Left ventricle myocardium inferior (tissue), 1 donor: ENCODE measurements at places on chromosomes 13 and 19. TPM values are rescaled to one million over a fixed set of nuclear protein-coding genes. Genes with fewer than 3 reads are reported as not detected.

Gene SIGLECL1
- total RNA-seq, result not detected

DNA sequence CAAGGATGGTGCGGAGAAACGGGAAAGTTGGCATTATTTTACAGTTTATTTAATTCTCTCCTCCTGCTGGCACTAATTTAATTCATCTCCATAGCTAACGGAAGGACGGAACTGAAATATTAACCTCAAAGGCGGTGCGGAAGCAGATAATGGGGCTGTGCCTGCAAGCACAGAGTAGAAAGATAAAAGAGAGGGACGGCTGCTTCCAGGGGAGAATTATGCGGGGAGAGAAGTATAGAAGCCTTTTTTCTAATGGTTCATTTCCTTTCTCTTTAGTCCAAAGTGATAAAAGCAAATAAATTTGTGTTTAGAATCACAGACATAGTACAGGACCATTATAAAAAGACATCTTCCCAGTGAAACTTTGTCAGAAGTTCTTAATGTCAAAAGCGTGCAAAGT is 34.5 kb upstream of the UQCRFS1 start:
- no peak for DNase-seq

GRCh38 chr19:18439025-18439909 is 1.3 kb upstream of the ISYNA1 start:
- DNase-seq, result no peak

Gene C3
- 133 TPM for total RNA-seq

DNA sequence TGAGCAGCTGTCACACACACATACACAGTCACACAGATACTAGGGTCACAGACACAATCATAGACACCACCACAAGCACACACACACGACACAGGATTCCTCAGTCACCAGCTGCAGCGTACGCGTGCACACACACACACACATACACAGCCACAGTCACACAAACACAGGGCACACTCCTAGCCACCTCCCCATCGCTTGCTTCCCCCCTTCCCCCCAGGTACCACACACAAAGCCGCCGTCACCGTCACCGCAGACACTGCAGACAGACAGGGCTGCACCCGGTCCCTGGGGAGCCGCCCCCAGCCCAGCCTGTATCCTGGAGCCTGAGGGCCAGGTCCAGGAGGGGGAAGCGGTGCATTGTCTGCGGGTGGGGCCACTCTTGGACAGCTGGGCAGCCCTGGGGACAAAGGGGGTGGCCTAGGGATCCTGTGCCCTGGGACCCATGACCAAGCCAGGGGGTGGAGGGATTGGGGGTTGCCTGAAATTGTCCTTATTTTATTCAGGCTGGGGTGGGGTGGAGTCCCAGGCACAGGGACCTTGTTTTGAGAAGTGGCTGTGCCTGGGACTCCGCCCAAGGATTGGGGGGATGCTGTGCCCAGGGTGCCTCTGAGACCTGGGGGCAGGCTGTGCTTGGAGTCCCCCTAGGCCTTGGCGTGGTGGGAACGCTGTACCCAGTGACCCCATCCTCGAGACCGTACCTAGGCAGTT is 957 bp downstream of the NUMBL start:
- peak; percentile 46 for DNase-seq

Gene ZNF628
- 5.4 TPM for total RNA-seq

Gene HOMER3
- total RNA-seq, result 14.7 TPM

DNA sequence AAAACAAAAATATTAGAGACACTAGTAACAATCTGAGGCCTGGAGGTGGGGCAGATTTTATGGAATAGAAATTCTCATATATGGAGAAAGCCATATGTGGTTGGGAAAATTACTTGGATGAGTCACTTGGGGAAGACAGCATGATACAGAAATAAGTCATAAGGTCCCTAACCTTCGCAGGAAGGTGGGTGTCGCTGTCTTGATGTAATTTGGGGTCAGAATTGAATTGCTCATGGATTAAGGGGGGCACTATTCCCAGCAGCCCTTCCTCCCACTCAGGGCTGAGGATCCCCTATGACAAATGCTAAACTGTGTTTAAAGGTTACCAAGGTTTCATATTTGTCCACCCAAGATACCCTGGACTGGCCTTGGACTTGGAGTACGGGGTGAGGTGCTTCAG is 5.0 kb downstream of the RDH8 start:
- no peak for DNase-seq

DNA sequence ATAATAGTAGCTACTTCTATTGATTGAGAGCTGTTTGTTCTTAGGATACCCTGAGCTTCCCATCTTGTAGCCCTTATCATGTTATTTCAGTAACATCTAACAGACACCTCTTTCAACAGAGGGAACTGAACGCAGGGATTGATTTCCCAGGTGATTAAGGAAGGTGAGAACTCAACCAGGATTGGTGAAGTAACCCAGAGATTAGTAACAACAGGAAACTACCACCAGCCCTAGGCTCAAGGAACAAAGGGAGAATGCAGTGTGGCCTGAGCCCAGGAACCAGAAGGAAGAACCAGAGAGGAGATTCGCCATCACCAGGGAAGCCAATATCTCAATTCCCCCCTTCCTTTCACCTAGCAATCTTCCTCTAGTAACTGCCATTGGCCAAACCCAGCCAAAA is 8.5 kb downstream of the DHRS12 start:
- no peak for DNase-seq

- no peak for DNase-seq
Observed at GRCh38 chr19:33844478-33844877, 47.8 kb downstream of the KCTD15 start.

Gene CHMP2A
- total RNA-seq, result 124 TPM

GRCh38 chr13:23828086-23828485 is 61.1 kb downstream of the MIPEP start:
- DNase-seq, result no peak

- DNase-seq, result no peak
Observed at GRCh38 chr13:74168263-74168675, 34.1 kb upstream of the KLF12 start.

- DNase-seq, result no peak
Observed at GRCh38 chr13:44439452-44440024, 65.9 kb downstream of the SERP2 start.

Gene AKAP11
- total RNA-seq, result 22.7 TPM

- no peak for DNase-seq
Observed at GRCh38 chr13:23354520-23354919, 79.0 kb downstream of the SACS start.

DNA sequence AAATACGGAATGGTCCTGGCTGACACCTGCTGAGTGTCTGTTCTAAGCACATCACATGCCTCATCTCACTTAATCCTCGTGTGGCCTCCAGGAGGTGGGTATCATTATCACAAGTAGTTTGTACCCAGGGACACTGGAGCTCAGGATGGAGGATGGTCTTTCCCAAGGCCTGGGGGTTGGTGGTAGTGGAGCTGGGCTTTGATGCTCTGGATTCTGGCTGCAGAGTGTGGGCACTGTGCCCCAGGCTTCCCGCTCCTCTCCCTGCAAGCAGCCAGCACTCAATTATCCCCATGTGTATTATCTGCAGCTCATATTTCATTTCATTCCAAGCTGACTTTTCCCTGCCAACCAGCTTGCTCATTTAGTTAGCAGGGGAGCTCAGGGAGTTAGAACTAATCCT is 52.1 kb downstream of the SIAH3 start:
- DNase-seq, result peak; percentile 48

DNA sequence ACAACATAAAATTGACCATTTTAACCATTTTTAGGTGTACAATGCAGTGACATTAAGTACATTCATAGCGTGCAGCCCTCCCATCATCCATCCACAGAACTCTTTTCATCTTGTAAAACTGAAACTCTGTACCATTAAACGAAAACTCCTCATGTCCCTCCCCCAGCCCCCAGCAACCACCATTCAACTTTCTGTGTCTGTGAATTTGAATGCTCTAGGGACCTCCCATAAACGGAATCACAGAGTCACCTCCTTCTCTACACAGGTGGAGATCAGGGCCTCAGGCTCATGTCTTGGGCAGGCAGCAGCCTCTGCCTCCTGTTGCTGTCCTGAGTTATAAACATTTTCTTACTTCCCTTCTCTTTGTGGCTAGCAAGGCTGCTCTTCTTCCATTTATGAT is 7.3 kb upstream of the CCNE1 start:
- DNase-seq, result no peak

DNA sequence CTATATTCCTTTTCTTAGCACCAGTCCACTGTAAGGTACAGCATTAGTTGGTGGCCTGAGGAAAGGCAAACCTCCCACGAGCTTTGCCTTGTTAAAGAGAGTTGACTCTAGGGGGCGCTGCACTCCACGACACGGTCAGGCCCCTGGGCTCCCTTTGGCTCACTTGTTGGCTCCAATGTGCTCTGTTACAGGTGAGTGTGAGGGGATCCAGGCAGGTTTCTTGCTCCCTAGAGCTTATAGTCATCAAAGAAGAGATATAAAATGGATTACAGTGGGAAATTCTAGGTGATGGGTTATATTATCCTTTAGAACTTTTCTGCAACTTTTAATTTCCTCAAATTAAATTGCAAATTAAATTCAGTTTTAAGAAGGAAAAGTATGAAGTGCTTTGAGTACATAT is 3.7 kb downstream of the WDR87 start:
- DNase-seq, result peak; percentile 66

DNA sequence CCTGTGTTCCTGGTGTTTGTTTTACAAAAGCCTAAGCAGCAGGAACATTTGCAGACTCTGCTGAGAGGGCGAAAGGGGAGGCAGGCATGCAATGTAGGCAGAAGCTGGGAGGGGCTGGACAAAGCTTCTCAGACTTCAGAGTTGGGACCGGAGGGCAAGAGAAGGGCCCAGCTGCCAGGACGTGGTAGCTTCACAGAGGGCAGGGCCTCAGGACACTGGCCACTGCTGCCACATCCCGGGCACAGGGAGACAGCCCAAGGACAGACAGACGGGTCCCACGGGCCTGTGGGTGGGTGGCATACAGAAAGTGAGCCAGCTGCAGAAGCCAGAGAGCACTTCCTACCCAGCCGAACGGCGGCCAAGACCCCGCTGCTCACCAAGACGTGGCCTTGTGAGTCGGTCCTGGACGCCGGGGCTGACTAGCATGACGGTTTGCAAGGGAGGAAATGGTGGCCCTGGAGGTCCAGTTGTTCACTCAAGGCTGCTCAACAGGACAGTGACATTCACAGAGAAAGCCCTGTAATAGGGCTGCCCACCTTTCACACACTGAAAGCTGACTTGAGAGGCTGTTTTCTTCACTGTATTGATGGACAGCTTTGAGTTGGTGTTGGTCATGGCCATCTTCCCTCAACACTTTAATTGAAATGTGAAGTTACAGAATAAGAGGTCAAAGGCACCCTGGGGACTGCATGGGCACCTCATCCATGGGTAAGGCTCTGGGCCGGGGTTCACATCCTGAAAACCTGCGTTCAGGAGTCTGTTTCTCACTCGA is 23.7 kb upstream of the TFDP1 start:
- no peak for DNase-seq

DNA sequence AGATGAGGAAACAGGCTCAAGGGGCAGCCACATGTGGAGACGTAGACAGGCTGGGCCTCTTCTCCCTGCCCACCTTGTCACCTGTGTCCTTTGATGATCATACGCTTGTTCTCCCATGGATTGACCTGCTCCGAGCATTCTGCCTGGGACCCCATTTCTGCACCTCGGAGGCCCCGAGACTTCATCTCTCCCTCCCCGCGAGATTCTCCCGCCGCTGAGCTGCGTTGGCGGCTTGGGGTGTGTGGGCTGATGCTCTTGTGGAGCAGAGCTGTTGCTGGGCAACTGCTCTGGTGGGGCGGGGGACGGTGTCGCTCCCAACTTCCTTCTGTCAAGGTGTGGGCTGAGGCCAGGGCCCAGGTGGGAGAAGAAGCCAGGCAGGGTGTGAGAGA is 22.1 kb downstream of the MAST3 start:
- no peak for DNase-seq

Gene EFNA2
- total RNA-seq, result not detected

Gene CDC16
- total RNA-seq, result 34.5 TPM

Gene CYP2A7
- total RNA-seq, result not detected

Gene PTH2
- total RNA-seq, result not detected

GRCh38 chr13:53174545-53174944 is 145.9 kb downstream of the OLFM4 start:
- DNase-seq, result no peak

GRCh38 chr13:48908381-48909055 is 67.2 kb upstream of the FNDC3A start:
- no peak for DNase-seq

Gene RFPL4A
- total RNA-seq, result not detected

Gene SCAF1
- 38.8 TPM for total RNA-seq

GRCh38 chr13:111637365-111637764 is 316.9 kb downstream of the TEX29 start:
- no peak for DNase-seq

DNA sequence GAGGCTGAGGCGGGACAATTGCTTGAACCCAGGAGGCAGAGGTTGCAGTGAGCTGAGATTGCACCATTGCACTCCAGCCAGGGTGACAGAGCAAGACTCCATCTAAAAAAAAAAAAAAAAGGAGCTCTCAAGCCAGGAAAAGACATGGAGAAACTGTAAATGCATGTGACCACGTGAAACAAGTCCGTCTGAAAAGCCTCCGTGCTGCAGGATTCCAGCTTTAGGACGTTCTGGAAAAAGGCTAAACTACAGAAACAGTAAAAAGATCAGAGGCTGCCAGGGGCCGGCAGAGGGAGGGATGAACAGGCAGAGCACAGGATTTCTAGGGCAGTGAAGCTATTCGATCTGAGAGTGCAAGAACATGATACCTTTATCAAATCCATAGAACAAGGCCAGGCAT is 40.7 kb upstream of the NDUFS7 start:
- no peak for DNase-seq

- no peak for DNase-seq
Observed at GRCh38 chr19:41821003-41821735, 23.3 kb downstream of the LYPD4 start.

Gene ZNF560
- total RNA-seq, result 0.16 TPM

- DNase-seq, result no peak
Observed at GRCh38 chr13:100511466-100511865, 77.1 kb downstream of the GGACT start.
